Mucosa of descending colon (tissue), 3 donors: ENCODE measurements at places on chromosomes 12 and 14. TPM values are rescaled to one million over a fixed set of nuclear protein-coding genes. Genes with fewer than 3 reads are reported as not detected.

The GLIPR1L1 gene
- total RNA-seq: not detected

The CPNE6 gene
- total RNA-seq: not detected

DNA sequence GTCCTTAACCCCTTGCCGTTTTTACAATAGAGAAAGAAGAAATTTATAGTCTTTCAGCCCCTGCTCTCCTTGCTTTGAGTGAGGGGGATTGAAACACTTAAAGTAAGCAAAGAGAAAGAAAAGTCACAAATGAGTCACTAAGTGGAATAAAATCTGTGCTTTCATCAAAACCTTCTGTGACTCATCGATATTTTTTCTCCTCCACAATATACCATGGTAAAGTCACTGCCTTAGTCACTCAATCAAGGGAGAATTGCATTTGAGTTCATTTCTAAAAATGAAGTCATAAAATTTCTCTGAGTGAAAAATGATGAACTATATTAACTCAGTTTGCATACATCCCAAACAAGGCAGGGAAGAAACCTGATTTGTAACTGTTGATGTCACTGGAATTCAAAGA is 470.3 kb downstream of the FOXG1 start:
- DNase-seq: no peak

GRCh38 chr12:106903241-106903945 is 52.3 kb upstream of the TMEM263 start:
- peak; percentile 93 for DNase-seq
